Dermis microvascular lymphatic vessel endothelial cell (primary cell): ENCODE measurements at places on chromosomes 2 and 18. TPM values are rescaled to one million over a fixed set of nuclear protein-coding genes. Genes with fewer than 3 reads are reported as not detected.
A peak's percentile ranks its signal among the peaks of the same experiment; 100 is the strongest.

GRCh38 chr2:65762068-65762467 lies 329.7 kb upstream of the SPRED2 start:
- DNase-seq, result no peak

INHA gene
- under 0.01 TPM in 1 of 2 replicates, not detected in the other for total RNA-seq

DNA sequence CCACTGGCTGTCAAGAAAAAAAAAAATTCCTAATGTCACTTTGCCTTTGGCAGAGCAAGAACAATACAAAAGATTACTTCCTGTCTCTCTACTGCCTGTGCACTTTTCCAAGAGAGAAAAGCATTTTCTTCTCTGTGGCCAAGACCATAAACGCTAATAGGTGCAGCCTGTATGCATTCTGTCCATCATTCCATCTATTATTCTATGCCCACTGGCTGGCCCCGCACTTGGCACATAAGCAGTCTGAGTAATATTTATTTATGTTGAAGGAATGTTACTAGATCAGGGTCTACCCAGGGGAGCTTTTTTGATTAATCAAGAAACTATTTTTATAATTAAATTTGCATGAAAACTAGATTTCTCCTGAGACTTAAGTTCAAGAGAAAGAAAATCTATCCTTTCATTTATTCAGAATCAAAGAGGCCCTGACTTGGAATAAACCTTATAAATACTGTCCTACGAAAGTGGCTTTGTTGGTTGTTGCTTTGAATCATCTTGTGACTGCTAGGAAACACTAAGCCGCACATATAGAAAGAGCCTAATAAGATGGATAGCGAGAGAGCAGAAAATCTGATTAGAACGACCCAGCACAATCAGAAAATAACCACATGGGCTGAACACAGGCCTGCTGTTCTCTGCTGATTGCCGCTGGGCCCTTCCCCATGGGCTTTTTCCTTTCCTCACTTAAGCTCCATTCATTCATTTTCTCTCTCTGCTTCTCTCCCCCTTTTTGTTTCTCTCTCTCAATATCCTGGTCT lies 59.4 kb downstream of the MMADHC start:
- DNase-seq, result no peak

DNA sequence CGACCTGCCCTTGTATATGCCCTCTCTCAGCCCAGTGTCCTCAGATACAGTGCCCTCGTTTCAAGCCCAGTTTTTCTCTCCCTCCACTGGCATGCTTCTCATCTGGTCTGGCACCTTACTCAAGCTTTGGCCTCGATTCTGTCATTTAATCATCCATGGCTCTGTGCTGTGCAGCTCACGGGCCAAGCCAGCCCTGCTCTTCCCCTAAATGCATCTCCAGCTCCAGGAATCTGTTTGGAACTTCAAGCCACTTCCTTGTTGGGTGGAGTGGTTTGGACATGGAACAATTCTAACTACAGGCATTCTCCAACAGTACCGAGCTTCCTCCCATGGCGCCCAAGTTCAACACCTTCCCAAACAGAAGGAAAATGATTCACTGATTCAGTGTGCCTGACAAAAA lies 76.7 kb upstream of the ZNF397 start:
- DNase-seq, result no peak

DNA sequence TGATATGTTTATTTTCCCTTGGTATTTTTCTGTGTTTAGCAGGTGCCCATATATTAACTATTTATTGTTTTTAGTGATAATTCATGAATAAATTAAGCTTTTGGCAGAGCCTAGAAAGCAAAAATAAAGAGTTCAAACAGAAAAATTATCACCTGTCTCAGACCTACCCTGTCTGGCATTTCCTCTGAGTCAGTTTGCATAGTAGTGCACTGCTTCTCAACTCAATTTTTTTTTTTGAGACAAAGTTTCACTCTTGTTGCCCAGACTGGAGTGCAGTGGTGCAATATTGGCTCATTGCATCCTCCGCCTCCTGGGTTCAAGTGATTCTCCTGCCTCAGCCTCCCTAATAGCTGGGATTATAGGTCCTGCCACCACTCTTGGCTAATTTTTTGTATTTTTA lies 793.9 kb downstream of the SUCLG1 start:
- DNase-seq, result no peak

- no peak for DNase-seq
These were observed 39.0 kb downstream of the NPC1 start for GRCh38 chr18:23547306-23547705.

DNA sequence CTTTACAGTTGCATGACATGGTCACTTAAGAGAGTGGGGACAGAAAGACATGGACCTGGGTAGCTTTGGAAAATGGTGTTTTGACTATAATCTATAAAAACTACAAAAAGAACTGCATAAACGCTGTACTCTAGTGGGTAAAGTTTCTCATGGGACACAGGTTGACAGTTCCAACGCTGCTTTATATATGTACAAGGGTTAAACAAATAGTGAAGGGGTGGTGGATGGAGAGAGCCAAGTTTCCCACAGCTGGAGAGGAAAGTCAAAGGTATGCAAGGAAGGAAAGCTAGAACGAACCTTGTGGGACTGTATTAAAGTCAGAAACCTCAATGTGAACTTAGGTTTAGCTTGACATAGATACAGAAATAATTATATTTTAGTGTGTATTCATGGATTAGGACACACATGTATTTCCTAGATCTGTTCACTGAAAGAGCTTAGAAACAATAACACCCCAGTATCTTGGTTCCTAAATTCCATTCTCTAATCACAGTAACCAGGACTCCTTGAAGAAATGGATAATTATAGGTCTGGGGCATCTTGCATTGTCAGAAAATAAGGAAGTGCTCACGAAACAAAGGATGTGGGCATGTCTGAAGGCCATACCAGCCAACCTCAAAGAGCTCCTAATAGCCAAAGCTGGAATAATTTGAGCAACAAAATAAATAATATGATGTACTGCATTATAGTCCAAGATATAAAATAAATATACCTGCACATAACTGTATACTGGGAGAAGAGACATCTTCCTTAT lies 28.8 kb downstream of the TANC1 start:
- DNase-seq, result peak; percentile 11

DNA sequence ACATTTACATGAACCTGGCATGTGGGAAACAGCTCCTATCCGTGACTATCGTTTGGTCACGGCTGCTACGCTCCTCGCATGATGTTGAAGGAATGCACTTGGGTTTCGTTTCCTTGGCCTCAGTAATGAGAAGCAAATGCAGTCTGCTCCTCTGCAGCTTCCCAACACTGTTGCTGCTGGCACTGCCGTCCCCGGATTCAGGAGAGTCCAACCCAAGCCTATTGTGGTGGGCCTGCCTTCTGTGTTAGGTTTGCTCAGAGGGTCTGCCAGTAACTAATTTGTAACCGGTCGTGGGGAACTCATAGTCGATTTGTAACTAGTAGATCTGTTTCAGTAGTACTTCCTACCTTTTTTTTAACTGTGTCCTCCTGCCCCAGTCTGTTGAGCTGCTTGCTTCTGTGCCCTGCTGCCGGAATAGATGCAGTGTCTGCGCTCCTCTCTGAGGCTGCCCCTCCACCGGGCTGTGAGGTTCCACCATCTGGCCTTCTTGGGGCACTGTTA lies 58.4 kb downstream of the WDSUB1 start:
- DNase-seq, result no peak

DNA sequence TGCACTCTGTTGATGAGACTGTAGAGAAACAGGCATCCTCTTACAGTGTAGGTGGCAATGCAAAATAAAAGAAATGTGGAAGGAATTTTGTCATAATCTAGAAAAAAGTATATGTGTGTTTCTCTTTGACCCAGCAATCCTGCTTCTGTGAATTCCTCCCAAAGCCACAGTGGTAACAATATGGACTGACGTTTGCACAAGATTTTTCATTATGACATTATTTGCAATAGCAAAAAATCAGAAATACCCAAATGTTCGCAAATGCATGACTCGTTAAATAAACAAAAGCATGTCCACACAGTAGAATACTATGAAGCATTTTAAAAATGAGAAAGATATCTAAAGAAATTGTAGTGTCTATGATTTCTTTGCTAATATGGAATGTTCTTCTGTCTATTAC lies 255.2 kb upstream of the NRP2 start:
- DNase-seq, result peak; percentile 12

DYSF gene
- total RNA-seq, result 47.2 and 85.9 TPM in 2 replicates

DYNAP gene
- not detected in 2 replicates for total RNA-seq

CXCR4 gene
- total RNA-seq, result 26.8 and 37.0 TPM in 2 replicates

DNA sequence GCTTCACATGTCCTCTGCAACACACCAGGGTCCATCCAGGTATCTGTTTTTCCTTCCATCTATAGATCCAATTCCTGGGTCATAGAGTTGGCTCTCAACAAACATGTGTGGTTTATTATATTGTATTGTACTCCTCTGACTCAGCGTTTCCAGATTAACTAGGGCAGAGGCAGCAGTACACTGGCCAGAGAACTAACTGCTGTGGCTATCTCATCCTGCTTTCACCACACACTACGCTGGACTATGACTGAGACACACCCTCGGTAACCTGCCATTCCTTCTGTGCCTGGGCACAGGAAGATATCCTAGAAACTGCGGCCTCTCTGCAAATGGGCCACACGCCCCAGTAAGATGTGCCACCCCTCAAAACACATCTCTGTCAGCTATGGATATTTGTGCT lies 159.8 kb upstream of the STK17B start:
- peak; percentile 90 for DNase-seq

STARD6 gene
- 0.13 and 0.26 TPM in 2 replicates for total RNA-seq

SFTPB gene
- total RNA-seq, result not detected in 2 replicates

DNA sequence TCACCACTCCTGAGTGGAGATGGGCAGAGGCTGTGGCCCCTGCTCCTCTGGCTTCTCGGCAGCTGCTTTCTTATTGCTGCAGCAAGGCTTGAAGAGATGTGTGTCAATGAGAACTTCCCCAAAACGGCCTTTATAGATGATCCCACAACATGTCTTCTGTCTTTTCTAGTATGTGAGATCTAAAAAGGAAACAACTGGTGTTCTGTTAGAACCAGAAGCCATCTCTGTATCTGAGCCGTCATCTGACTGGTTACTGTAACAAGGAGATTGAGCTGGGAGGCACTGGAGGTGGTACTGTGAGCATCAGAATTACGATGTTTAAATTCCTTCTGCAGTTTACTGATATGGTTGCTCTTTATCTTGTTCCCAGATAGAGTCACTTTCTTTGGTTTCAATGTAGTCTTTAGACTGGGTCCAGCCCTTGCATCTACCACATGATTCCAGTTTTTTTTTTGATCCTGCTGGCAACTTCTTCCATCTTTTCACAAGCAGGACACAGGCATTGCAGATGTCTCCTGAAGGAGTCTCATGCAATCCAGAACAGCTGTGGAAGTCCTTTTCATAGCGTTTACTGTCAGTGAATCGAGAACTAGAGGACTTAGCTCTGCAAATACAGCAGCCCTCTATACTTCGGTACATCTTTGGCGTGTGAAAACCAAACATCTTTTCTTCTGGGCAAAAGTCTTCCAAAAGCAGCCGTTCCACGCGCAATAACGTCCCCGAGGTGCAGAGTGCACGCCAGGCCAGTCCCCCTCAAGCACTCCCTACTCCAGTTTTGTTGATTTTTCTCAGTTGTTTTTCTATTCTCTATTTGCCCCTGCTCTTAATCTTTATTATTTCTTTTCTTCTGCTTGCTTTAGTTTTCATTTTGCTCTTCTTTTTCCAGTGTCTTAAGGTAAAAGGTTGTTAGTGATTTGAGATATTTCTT lies 29.7 kb downstream of the TAF4B start:
- DNase-seq, result no peak

- DNase-seq, result no peak
These were observed 452.5 kb upstream of the SALL3 start for GRCh38 chr18:78526923-78527711.

VIL1 gene
- not detected in 2 replicates for total RNA-seq

TM4SF20 gene
- total RNA-seq, result not detected in 2 replicates

DNA sequence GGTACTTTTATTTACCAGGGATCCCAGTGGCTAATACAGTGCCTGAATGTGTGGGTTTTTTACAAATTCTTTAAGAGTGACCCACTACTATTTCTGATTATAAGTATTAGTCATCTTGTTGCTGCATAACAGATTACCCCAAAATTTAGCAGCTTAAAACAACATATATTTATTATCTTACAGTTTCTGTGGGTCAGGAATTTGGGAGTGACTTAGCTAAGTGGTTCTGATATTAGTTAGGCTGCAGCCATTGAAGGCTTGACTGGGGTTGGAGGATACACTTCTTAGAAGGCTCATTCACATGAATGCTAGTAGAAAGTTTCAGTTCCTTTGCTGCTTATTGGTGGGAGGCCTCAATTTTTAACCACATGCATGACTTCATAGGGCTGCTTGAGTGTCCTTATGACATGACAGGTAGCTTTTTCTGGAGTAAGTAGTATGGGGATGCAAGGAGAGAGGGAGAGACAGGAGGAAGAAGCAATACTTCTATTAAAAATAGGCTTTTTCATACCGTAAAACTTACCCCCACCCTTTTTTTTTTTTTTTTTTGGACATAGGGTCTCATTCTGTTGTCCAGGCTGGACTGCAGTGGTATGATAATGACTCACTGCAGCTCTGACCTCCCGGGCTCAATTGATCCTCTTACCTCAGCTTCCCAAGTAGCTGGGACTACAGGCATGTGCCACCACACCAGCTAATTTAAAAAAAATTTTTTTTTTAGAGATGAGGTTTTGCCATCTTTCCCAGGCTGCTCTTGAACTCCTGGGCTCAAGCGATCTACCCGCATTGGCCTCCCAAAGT lies 13.3 kb upstream of the POLE4 start:
- DNase-seq, result no peak

CNDP1 gene
- total RNA-seq, result not detected in 2 replicates

GRCh38 chr18:25275412-25276001 lies 76.5 kb downstream of the ZNF521 start:
- DNase-seq, result no peak

GRCh38 chr2:60333264-60333663 lies 220.2 kb downstream of the BCL11A start:
- DNase-seq, result no peak
